ENCODE measurements at places on chromosomes 4 and X.

DNA sequence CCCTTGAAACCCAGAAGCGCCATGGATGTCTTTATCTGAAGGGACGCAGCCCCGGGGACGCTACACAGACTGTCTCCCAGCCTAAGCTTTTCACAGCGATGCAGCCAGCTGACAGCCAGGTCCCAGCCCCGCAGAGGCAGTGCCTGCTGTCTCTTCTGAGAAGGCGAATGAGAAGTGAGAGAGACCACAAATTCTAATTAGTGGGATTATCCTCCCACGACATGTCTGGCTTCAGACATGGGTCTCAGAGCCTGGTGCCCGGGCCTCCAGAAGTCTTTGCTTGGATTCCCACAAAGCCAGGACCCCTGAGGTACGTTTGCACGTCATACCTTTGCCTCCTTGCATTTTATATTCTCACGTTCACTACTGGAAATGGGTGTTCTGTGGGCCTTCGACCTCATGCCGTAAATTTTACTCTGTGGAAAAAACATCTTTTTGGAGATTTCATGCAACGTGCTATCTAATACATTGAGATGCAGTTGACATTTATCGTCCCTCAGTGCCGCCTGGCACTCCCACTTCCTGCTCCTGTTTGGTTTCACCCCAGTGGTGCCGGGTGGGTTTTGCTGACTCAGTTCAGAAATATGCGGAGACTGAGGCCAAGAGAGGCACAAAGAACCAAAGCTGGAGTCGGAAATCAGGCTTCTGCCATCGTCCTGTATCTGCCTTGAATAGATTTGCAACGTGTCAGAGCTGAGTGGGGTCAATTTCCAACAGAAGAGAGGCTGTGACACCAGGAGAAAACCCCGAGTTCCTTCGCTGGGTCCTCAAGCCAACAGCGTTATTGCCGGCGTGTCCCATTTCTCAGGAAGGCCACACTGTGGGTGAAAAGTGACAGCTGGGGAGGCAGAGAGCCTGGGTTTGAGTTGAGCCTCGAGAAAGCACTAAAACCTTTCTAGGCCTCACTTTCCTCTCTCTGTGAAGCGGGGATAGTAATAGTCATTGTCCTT is 114.4 kb downstream of the STK32B start:
- no peak overlapping the region for H3K27ac ChIP-seq
- H3K36me3 ChIP-seq = no peaks in the 10 kb centered on the region
- H3K4me3 ChIP-seq = no peak overlapping the region
- no peaks in the 10 kb centered on the region for H3K27me3 ChIP-seq
- no peaks in the 10 kb centered on the region for H3K4me1 ChIP-seq

DNA sequence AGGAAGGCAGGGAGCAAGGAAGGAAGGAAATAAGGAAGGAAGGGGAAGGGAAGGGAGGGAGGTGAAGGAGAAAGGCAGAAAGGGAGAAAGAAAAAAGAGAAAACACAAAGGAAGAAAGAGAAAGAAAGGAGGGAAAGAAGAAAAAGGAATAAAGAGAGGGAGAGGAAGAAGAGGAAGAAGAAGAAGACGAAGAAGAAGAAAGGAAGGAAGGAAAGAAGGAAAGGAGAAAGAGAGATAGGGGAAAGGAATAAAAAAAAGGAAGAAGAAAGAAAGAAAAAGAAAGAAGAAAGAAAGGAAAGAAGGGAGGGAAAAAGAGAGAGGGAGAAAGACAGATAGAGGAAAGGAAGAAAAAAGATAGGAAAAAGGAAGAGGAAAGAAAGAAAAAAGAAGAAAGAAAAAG is 128.0 kb downstream of the MXRA5 start:
- H3K27me3 ChIP-seq = no peaks in the 10 kb centered on the region
- DNase-seq = no peak
- H3K27ac ChIP-seq = no peak overlapping the region
- H3K4me1 ChIP-seq = no peaks in the 10 kb centered on the region

GRCh38 chr4:752196-752861 is 46.7 kb downstream of the PCGF3 start:
- no peaks in the 10 kb centered on the region for H3K27me3 ChIP-seq
- no peak overlapping the region for H3K4me3 ChIP-seq
- DNase-seq = no peak

DNA sequence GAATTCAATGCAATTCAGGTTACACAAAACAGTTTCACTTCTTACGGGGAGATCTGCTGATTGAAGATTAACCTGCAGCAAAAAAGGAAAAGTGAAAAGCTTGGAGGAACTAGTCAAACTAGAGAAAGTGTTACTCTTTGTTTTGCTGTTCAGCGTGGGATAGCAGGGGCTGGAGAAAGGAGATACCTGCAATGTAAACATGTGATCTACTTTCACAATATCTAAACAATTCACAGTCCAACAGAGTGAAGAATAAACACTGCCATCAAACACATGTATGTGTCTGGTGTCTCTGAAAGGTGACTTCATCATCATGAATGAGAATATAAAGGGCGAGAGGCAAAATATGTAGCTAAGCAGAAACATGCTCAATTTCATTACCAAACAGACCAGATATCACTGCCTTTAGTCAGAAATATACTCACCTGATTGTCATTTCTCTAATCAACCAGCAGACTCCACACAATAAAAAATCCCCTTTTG is 26.4 kb downstream of the NIPAL1 start:
- peaks cover 45% of the 10 kb centered on the region for H3K27me3 ChIP-seq
- no peak overlapping the region for H3K27ac ChIP-seq
- peaks cover 16% of the 10 kb centered on the region for H3K4me1 ChIP-seq

DNA sequence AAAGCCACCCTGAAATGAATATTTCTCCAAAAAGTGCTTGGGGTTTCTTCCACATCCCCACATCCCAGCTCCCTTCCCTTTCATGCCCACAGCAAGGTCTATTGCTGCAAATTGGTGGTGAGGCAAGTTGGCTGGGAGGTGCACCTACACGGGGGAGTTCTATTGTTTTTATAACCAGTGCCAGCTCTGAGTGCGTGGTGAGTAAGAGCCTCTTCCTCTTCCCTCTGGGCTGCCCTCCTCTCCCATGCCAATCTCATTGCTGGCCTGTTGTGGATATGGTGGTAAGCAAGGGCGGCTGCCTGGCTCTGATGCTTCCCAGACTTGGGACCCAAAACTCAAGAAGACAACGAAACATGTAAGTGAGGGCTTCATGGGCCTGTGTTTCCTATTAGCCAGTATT is 204.3 kb downstream of the SHROOM3 start:
- no peak for DNase-seq
- H3K4me1 ChIP-seq = no peaks in the 10 kb centered on the region
- no peak overlapping the region for H3K4me3 ChIP-seq

GRCh38 chrX:85345523-85345922 is 33.9 kb downstream of the POF1B start:
- no peak for DNase-seq
- no peak overlapping the region for H3K27ac ChIP-seq
- H3K4me3 ChIP-seq = no peak overlapping the region
- H3K4me1 ChIP-seq = no peaks in the 10 kb centered on the region
- no peaks in the 10 kb centered on the region for H3K36me3 ChIP-seq
